ENCODE measurements at places on chromosomes 12 and 14.

- DNase-seq, result peak; percentile 43
Observed at GRCh38 chr12:131592972-131593371, 117.9 kb upstream of the SFSWAP start.

DNA sequence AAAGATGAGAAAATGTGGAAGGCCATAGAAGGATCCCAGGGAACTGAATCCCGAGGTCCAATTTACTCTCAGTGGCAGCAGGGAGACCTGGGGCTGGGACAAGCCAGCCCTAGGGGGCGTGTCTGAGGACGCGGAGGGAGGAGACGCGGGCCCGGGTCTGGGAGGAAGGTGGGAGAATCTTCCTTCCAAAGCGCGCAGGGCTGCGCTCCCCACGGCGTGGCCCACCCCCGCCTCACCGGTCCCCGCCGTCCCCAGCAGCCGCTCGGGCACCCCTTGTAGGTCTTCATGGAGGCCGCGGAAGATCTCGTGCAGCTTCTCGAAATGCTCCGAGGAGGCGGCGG, 323 bp downstream of the VTI1B start:
- DNase-seq, result peak; percentile 64

DNA sequence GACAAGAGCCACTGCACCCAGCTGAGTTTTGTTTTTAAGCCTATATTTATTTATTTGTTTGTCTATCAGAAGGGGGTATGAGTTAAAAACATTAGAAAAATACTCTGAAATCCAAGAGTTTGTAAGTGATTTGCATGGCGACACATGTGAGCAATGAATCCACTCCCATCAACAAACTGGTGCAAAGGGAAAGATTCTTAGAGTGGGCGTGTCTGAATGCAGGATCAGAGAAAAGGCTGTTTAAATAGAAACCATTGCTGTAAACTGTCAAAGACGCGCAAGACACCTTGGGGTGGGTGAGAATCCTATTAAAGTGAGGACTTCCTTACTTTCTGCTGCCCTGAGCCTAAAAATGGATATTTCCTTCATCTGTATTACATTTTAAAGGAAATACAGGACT, 51.9 kb downstream of the ZFYVE26 start:
- no peak for DNase-seq

- no peak for DNase-seq
Observed at GRCh38 chr14:73740618-73741326, 26.6 kb upstream of the PNMA1 start.

DNA sequence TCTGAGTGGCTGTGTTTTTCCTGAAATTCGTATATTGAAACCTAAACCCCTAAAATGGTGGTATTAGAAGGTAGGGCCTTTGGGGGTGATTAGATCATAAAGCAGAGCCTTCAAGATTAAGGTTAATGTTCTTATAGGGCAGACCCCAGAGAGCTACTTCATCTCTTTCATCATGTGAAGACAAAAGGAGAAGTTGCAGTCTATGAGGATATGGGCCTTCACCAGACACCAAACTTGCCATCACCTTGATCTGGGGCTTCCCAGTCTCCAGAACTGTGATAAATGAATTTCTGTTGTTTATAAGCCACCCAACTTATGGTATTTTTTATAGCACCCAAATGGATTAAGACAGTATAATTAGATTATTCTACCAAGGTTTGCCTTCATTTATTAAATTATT, 275.0 kb upstream of the ATP2B1 start:
- DNase-seq, result no peak

DNA sequence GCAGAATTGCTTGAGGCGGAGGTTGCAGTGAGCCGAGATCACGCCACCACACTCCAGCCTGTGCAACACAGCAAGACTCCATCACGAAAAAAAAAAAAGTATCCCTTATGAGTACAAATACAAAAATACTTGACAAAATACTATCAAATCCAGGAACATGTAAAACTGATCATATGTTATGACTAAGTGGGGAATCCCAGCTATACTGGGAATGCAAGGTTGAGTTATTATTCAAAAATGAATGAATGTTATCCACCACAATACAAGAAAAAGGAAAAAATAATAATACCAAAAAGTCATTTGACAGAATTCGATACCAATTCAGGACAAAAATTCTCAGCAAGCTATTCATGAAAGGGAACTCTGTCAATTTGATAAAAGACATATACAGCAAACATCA, 32.6 kb downstream of the MOK start:
- no peak for DNase-seq

Data from activated CD4-positive, alpha-beta T cell treated with anti-CD3 and anti-CD28 coated beads, Interleukin-2, amount 50 U/mL, for 48 hours (primary cell).